ENCODE measurements at places on chromosomes 2 and 18. TPM values are rescaled to one million over a fixed set of nuclear protein-coding genes. Genes with fewer than 3 reads are reported as not detected.

GAREM2 gene
- 7.4 TPM for total RNA-seq

CGREF1 gene
- total RNA-seq = 7.4 TPM

QPCT gene
- 20.8 TPM for total RNA-seq

RNF25 gene
- 51.5 TPM for total RNA-seq

NOL4 gene
- not detected for total RNA-seq

RBBP8 gene
- total RNA-seq = 19.8 TPM

SERPINB13 gene
- total RNA-seq = not detected

IFIH1 gene
- 0.78 TPM for total RNA-seq

All from A549 treated with AZD2906 at 1 μM for 4 hours (cell line).